ENCODE measurements at places on chromosomes 5 and 9.
A peak's percentile ranks its signal among the peaks of the same experiment; 100 is the strongest.

GRCh38 chr5:136642976-136643375 is 277.6 kb upstream of the TRPC7 start:
- DNase-seq: no peak

- peak; percentile 80 for DNase-seq
Observed at GRCh38 chr9:124632077-124632621, 125.0 kb upstream of the NR5A1 start.

DNA sequence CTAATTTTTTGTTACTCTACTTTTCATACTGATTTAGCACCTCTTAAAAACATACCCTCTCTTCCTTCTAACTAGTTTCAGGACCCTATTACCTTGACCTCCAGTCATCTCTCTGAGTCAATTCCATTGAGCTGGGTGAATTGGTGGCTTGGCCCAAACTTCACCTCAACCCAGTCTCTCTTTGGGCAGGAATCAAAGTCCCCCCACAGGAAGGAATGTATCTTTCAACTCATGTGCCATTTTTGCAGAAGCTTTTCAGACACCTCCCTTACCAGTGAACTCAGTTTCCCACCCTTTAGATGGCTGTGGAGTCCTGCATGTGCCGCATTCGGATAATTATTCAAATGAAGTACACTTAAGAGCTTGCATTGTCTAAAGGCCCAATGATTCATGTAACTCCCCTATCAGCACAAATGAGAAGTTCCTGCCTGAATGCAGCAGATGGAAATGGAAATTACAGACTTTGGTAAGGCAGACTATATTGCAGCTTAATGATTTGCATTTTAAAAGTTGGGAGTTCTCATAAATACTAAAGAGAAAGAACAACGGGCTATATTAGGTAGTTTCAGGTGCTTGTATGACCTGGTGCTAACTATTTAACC is 693.5 kb downstream of the PTPRD start:
- DNase-seq: no peak

GRCh38 chr9:22244139-22245011 is 202.2 kb upstream of the DMRTA1 start:
- peak; percentile 58 for DNase-seq
